ENCODE measurements at places on chromosomes 5 and 9.

- no peak for DNase-seq
These were observed 92.8 kb upstream of the SLCO6A1 start for GRCh38 chr5:102591650-102592049.

DNA sequence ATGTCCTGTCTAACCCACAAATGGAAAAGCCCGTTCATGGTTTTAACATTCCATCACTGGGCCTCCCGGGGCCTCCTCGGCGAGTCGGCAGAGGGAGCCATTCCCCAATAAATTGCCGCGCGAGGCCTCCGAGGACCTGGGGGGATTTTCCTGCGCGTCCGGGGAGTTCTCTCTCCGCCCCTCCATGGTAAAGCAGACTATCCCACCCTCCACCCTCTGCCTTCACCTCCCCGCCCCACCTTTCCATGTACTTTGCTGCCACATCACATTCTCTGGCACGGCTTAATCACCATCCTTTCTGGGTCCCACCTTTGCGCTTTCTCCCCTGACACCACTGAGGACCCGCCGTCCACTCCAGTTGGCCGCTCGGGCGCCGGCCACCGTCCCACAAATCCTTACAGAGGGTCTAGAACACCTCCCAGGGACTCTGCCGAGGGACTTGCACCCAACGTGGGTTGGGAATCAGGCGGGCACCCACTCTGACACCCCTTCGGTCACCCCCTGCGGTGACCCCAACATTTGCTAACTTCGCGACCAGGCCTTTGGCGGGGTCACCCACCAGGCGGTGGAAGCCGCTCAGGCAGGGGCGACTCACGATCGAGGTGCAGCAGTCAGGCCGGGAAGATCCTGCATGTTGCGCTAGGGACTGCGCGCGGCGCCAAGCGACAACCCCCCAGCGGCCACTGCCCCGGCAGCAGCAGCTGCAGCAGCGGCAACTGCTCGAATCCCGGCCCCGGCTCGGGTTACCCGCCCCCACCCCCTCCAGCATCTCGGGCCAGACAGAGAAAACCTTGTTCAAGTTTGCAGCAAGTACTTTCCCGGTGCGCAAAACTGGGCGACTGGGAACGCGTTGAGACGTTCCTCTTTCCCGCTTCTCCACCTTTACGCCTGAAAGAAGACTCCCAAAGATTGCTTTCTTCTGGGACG lies at the start of gene MEGF10:
Gene MEGF10, plus strand, starts transcription at position 778 of the 927 bp plus-strand sequence. CDS start 40,513 bp downstream, outside the sequence.
- DNase-seq = peak; percentile 26

DNA sequence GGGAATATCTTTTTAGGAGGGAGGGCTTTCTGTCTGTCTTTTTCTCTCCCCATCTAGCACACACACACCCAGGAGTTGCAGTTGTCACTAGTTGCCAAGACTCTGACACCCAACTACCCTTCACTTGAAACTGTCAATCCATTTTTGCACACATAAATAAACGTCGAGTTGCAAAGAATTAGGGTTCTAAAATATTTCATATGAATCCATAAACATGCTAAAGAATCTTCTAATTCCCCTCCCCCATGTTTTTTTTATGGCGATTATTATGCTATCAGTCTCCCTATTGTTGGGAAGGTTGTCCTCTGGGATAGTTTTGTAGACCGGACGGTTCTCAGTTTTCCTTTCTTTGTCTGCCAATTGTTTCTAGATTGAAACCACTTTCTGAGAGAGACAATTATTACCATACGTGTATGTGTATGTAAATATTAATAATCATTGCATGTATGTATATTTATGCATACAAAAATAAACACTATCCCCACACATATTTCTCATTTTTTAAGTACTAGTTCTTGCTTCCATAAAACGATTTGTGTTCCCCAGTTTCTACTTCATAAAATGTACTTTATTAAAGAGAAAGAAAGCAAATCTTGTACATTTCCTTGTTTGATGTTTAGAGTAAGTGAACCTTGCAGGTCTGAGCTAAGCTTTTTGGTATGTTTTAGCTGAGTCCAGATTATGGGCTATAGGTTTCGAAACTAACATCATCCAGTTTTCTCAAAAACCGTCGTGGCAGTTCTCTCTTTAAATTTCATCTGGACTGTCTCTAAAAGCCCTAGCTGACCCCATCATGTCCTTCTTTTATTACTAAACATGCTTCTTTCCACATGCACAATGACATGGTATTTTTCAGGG lies 165.0 kb upstream of the MPDZ start:
- DNase-seq = no peak

DNA sequence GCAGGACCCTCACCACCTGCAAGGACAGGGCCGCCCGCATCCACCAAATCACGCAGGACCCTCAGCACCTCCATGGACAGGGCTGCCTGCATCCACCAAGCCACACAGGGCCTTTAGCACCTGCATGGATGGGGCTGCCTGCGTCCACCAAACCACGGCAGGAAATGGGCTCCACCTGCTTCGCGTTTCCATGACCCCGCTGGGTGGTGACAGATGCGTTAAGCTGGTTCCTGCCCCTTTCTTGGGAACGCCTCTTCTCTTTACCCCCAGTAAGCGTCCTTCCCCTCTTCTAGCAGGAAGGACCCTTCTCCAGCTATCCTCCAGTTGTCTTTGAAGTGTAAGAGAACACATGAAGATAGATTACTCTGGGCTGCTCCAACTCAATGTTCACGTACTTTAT lies 13.5 kb downstream of the FBP1 start:
- DNase-seq = no peak

DNA sequence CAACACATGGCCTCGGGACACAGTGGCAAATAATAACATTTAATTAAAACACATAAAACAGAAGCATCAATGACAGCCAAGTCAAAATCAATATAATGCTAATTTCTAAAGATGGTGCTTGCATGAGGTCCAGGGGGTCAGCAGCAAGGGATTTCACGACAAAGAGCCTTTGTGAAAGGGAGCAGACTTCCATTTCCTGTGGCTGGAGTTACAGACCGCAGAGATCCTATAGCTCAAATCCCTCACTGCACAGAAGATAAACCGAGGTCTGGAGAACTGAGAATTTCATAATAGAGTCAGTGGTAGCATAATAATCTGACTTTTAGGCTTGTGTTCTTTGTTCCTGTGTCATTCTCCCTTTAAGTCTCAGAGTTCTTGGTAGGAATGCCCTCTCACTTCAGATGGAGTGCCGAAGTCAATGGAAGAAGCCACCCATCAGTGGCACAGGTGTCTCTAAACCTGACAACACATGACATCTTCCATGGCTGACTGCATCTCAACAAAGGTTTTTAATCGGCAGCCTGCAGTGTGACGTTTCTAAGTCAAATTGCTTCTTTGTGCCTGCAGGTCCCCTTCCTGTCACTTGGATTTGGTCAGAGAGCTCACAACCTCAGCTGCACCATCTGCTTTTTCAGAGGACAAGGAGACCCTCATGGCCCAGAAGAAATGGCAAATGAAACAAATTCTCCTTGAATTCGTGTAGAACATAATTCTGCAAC lies 67.4 kb downstream of the CARTPT start:
- DNase-seq = no peak
